ENCODE measurements at places on chromosomes 13 and 19.

- DNase-seq, result no peak
Observed at GRCh38 chr19:4988770-4989251, 19.9 kb downstream of the KDM4B start.

DNA sequence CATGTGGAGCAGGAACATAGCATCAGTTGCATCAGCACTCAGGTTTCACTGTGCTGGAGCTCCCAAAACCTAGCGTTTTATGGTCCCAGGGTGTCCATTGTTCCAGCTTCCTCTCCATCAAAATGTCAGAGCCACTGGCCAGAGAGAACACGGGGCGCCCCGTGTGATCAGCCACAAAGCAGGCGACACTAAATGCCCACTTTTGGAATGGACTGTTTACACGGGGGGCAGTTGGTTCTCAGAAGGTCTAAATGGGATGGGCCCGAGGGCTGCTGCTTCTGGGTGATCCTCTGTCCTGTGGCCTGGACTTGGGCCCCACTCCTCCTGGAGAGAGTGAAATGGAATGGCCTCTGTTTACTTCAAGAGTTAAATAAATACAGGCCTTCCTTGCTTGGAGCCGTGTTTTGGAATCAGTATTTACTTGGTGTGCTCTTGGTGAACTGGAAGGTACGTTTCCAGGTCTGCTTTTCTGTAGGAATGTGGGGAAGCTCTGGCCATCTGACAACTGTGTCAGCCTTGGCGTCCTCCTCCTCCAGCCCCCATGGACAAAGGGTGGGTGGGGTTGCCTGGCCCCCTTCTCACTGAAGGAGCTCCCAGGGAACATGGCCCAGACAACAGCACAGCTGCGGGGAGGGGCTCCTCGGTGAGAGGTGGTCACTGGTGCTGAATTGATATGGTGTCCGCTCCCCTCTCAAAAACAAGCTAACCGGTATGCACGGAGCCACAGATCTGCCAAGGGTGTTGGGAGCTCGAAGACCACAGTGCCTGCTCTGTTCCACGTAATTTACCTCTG, 16.1 kb upstream of the MCF2L start:
- DNase-seq, result no peak

DNA sequence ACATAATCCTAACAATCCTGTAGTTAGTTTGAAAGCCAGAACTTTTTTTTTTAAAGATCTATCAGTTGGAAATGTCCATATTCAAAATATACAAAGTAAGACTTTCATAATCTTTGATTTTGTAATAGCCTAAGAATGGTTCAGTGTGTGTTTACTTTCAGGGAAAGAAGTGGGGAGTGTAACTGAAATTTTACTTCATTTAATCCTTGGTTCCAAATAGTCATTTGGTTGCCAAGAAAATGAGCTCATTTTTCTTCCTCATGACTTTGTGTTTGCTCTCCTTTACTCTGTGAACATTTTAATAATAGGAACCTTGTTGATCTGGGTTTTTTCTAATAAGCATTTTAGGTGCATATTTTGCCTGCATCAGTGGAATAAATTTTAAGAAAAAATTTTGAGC, 278.8 kb downstream of the SLITRK6 start:
- DNase-seq, result no peak

DNA sequence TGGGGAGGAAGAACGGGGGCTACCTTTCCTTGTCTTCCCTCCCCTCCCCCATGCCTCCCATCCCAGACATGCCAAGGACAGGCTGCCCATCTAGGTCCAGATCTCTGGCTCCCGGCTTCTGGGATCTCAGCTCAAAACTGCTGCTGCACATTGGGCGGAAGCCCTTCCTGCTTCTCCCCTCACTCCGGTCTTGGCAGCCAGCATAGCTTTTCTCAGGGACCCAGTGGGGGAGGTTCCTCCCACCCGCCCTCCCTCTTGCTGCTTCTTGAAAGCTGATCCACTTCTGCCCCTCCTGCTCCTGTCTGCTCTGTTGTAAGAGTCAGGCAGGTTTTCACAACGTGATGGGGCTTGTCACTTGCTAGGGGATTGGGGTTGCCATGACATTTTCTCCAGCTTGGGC, 21.7 kb upstream of the RNF17 start:
- DNase-seq, result no peak

- no peak for DNase-seq
Observed at GRCh38 chr13:92321174-92321573, 905.4 kb upstream of the GPC6 start.

DNA sequence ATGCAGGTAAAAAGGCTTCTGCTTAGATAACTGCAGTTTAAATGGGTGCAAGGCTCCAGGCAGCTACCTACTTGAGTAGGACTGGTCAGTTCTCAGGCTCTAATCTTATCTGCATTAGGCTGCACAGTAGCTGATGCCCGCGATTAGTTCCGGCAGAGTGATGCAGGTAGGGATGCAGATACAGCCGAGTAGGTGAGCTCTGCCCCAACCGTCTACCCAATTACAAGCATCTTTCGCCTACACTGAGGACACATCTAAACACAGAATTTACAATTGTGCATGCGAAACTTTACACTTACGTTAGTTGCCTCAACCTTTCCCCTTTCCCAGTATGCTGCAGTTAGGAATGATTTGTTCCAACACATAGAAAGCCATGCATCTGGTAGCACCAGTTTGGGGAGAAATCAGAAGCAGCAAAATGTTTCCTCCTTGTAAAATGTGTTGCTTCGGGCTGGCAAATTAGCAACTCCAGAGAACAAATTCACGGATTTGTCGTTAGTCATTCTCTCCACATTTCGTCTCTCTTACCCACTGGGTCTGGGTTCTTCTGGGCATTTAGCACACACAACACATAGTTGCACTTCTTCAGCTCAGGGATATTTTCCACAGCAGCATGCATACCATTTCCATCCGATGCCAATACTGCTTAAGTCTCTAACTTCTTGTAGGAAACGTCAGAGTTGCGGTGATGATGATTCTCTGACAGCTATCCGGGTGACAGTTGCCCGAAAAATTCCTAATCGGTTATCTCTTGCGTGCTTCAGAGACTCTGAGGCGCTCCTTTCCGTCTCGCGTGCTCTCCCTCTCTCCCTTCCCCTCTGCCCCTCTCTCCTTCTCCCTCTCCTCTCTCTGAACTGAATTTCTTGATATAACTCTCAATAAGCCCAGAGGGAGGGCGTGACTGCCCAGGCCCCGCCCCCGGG, at the start of gene PCDH9:
Gene PCDH9, minus strand, starts transcription at position 856 of the 923 bp plus-strand sequence. CDS start 1,896 bp downstream, outside the sequence.
- DNase-seq, result no peak

GRCh38 chr13:72648513-72649065, 78.8 kb downstream of the MZT1 start:
- DNase-seq, result no peak

DNA sequence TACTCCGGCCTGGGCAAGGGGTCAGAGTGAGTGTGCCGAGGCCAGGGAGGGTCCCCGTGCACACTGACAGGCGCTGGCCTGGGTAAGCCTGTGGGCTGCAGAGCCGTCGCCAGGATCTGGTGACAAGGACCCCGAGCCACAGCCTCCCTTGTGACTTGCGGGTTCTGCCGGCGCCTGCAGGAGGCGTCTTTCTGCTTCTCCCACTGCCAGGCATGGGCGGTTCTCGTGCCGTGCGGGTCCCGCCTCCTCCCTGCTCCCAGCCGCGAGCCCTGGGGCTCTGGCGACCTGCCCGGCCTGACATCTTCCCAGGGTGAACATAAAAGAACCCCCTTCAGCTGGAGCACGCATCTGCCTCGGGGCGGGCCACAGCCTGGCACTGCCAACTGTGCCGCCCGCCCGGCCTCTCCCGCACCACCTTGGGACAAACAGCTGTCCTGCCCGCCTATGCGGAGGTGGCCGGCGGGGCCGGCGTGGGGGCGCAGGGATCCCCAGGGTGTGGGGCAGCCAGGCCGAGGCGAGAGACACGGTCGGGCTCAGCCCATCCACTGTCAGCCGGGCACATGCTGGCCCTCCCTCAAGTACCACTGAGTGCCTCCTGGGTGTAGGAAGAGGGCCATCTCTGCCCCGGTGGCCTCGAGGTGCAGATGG, 1.5 kb upstream of the HCN2 start:
- DNase-seq, result no peak

Measured in germinal center (tissue), 1 donor.